ENCODE measurements at places on chromosomes 7 and 10.

GRCh38 chr10:132616170-132616995 lies 78.8 kb downstream of the INPP5A start:
- DNase-seq = peak; percentile 52

- DNase-seq = no peak
Observed at GRCh38 chr10:49081547-49082275, 33.6 kb downstream of the VSTM4 start.

- no peak for DNase-seq
Observed at GRCh38 chr10:110007161-110007700, 553 bp upstream of the ADD3 start.

DNA sequence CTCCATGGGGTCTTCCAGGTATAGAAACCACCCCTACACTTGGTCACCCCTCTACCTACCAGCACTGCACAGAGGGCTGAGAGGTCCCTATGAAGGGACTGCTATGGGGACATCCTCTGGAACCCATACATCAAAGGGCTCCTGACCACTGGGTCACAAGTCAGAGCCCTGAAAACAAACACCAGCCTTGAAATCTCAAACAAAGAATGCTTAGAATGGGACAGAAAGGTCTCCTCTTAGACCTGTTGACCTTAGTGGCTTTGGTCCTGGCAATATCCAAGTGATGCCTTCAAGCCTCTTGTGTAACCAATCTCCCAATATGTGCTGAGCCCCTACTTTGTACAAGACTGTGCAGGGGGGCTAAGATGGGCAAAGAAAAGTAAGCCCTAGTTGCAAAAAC lies 34.6 kb upstream of the DLX6 start:
- DNase-seq = no peak

DNA sequence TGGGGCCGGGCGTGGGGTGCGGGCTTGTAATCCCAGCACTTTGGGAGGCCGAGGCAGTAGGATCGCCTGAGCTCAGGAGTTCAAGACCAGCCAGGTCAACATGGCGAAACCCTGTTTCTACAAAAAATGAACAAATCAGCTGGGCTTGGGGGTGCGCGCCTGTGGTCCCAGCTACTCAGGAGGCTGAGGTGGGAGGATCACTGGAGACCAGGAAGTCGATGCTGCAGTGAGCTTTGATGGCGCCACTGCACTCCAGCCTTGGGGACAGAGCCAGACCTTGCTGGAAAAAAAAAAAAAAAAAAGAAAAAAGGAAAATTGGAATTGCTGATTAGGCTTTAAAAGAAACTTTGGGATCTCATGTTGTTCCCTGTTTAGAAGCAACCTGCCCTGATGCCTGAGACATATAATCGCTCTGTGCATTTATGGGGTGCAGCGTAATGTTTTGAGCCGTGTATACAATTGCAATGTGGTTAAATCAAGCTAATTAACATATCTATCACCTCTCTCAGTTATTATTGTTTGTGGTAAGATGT lies 851 bp downstream of the AKR1E2 start:
- no peak for DNase-seq

GRCh38 chr10:17782921-17783665 lies 26.1 kb upstream of the MRC1 start:
- no peak for DNase-seq

DNA sequence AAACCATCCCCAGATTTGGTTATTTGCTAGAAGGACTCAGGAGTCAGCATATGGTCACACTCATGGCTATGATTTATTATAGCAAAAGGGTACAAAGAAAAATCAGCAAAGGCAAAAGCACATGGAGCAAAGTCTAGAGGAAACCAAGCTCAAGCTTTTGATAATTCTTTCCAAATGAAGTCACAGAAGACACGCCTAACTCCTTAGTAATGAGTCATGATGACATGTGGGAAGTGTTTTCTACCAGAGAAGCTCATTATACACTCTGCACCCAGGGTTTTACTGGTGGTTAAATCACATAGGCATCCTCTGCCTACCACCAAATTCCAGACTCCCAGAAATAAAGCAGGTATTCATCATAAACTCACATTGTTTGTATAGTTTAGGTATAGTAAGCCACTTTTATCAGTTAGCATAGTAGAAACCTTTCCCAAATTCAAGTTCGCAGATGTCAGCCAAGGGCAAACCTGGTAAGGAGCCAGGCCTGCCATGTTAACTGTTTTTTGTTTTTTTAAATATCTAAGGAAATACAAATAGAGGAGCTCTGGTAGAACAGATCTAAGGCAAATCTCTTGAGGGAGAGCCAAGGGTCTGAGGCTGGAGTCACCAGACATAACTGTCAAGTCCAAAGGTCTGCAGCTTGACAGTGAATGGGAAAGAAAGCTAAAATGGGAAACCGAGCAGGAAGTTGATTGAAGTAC lies 15.4 kb upstream of the HIBADH start:
- no peak for DNase-seq

DNA sequence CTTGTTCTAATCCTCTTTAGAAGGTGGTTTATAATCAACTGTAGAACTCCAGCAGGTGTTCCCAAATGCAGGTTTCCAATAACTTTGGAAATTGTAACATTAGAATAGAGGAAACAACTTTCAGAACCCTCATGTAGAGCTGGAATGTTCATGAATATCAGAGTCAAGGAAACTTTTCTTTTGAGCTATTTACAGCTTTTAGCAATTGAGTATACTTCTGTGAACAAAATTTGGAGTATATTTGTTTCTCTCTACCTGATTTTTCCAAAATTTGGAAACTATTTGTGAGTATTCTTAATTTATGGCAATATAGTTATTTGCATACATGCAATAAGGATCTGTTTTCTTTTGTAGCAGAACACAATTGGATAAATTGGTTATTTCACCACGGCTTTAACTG lies 2.8 kb upstream of the CFAP43 start:
- DNase-seq = no peak

DNA sequence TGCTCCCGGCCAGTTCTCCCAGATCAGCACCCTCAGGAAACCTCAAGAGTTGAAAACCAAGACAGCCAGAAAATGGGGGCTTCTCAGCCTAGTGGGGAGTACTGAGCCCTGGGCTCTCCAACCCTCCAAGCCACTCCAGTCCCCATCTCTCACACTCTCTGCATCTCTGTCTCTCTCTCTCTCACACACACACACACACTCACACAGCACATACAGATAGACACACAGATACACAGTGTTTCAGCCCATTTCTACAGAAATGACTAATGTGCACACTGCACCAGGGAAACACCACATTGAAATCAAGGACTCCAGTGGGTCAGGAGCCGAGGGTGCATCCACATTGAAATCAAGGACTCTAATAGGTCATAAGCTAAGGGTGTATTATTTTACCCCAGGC lies 107.5 kb downstream of the MKI67 start:
- no peak for DNase-seq

DNA sequence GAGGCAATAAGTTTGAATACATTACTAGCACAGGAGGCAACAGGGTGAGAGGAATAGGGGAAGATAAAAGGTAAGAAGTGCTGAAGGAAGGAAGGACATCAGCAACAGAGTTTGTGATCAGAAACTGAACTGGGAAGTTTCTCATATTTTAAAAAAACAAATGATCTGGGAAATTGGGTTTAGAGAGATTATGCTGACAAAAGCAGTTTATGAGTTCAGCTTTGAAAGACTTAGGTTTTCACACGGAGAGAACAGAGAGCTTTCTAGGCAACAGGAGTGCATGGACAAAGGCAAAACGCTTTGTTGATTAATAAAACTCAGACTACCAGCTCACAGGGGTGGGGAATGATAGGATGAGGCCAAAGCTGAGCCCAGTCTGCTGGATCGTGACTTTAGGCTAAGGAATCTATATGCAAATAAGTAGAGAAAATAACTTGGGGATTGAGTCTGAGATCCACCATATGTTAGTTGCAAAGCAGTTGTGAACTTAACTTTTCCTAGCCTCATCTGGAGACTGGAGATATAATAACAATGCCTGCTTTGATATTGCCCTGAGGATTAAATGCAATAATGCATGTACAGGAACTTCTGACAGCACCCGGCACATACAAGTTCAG lies 4.2 kb downstream of the OSBPL3 start:
- DNase-seq = no peak

DNA sequence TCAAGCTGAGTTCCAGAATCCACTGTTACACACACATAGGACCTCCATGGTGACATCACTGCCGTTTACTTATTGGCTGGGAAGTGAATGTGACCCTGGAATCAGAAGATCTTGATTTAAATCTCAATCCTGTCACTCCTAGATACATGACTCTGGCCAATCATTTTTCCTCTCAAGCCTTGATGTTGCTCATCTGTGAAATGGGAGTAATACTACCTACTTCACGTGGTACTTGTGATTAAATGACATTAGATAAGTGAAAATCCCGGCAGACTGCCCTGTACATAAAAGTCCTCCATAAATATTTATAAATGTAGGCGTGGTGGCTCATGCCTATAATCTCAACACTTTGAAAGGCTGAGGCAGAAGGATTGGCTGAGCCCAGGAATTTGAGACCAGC lies 88.0 kb upstream of the SVIL start:
- DNase-seq = no peak

GRCh38 chr10:82628373-82628772 lies 753.4 kb downstream of the NRG3 start:
- DNase-seq = no peak

DNA sequence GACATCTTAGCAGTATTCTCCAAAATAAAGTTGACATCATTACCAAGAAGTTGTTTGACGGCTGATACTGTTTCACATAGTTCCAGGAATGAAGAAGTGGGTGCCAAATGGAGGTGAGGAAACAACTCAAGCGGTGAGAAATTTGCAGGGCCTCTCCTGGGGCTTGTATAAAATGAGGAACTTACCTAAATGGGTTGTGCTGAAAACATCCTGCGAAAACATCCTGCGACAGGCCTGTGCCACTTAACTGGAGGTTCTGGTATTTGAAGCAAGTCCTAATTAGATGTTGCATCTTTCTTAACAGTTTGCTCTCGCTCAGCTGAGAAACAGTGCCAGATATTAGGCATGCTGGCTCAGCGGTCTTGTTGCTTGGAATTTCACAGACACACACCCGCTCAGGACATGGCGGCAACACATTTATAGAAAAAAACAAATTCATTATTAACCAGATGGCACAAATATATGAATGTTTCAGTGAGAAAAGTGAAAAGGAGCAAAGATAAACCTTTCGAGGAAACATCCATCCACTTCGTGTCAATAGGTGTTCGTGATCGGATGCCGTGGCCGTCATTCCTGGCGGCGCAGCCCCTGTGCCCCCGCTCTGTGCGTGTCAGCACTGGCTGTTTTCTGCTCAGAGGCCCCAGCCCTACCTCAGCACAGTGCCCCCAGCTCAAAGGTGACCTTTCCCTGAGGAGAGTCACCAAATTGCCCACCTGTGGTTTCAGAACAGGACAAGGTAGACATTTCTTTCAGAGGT lies 48.1 kb downstream of the CDC123 start:
- DNase-seq = peak; percentile 24

GRCh38 chr7:88347517-88347916 lies 40.8 kb upstream of the STEAP4 start:
- no peak for DNase-seq

DNA sequence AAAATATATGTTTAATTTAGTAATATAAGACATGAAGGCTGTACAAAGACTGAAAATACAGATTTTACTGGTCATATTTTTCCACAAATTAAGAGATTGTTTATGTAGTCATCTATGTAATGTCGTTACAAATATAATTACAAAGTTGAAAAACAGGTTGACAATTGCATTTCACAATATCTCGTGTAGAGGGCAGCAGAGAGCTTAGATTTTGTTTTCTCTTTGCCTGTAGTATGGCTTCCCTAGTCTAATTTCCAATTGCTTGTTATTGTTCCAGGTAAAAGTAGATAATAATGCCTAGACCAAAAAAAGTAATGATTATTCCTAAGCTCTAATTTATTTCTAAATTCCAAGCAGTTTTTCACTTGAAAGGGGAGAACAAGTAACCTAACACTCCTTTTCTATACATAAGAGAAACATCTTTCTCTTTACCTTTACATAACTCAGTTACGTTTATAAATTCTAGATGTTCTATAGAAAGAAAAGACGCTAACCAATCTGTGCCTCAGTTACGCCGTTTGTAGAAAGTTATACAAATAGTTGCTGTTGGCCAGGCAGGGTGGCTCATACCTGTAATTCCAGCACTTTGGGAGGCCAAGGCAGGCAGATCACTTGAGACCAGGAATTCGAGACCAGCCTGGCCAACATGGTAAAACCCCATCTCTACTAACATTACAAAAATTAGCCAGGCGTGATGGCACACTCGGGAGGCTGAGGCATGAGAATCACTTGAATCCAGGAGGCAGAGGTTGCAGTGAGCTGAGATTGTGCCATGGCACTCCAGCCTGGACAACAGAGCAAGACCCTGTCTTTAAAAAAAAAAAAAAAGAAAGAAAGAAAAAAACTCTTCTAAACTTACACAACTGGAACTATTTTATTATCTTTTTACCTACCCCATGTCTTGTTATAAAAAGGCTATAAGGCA lies 30.0 kb downstream of the NET1 start:
- peak; percentile 72 for DNase-seq

DNA sequence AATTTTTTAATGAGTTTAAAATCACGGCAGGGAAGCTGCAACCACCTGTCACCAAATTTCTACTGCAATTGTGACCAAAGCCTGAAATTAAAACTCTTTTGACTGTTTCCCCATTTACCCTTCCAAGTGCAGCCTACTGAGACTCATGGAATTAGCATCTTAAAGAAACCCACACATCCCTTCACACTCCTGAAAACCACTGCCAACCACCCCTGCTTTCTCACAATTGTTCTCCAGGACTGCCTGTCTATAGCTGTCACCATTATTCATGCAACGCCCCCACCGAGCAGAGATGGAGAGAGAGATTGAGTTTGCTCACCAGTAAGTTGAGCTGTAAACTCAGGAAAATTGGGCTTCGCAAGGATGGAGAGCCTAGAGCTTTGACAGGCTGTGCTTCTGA lies 383.8 kb upstream of the SORCS1 start:
- no peak for DNase-seq

GRCh38 chr7:73704640-73705550 lies 14.6 kb downstream of the STX1A start:
- DNase-seq = no peak

- no peak for DNase-seq
Observed at GRCh38 chr10:26765549-26765948, 68.0 kb downstream of the PDSS1 start.

Data from CD4-positive, alpha-beta T cell treated with Interleukin-17A for 1 hour (primary cell).